Stimulated activated CD8-positive, alpha-beta memory T cell treated with anti-CD3 and anti-CD28 coated beads, Interleukin-7, amount 100 ng/mL, for 1 hour (primary cell): ENCODE measurements at places on chromosomes 2 and 18.
A peak's percentile ranks its signal among the peaks of the same experiment; 100 is the strongest.

- no peak for DNase-seq
Observed at GRCh38 chr18:26840965-26841364, 24.5 kb downstream of the AQP4 start.

GRCh38 chr2:46273225-46273863 lies 23.9 kb upstream of the EPAS1 start:
- DNase-seq = no peak

GRCh38 chr18:21164548-21165095 lies 53.0 kb upstream of the ROCK1 start:
- no peak for DNase-seq

GRCh38 chr18:52700816-52701215 lies 360.8 kb downstream of the DCC start:
- DNase-seq = no peak

DNA sequence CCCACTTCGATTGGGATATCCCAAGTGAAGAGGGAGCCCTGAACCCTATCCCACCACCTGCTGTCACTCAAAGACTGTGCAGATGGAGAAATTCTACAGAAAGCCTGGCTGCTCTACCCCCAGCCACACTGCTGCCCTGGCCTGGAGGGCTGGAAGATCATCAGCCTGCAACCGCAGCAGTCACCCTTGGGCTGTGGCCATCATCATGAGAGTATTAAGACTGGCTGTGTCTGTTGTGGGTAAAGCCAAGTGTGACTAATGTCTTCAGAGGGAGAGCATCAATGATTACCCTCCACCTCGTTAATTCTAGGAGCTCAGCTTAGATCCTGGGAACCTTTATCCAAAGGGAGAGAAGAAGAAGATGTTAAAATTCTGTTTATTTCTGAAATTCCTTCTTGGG lies 221.5 kb downstream of the TFCP2L1 start:
- no peak for DNase-seq

DNA sequence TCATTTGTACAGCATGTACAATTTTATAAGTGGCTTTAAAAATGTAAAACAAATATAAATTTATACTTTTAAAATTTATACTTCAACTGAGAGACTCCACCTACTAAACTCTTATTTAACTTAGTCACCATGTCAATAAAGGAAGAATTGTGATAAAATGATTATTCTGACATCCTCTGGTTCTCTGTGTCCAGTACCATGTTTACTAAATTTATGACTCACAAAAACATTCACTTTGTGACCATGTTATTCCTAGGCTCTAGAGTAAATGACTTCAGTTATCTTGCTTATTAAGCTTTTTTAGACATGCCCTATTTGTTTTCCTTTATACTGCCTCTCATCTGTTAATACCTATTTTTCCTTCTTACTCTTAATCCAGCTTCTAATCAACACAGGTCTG lies 959.6 kb upstream of the SLC39A10 start:
- DNase-seq = no peak

GRCh38 chr2:192146069-192147015 lies 48.4 kb downstream of the TMEFF2 start:
- no peak for DNase-seq

GRCh38 chr2:239522002-239522739 lies 121.4 kb upstream of the HDAC4 start:
- DNase-seq = no peak

GRCh38 chr2:110707386-110707965 lies 24.9 kb upstream of the ACOXL start:
- DNase-seq = no peak

DNA sequence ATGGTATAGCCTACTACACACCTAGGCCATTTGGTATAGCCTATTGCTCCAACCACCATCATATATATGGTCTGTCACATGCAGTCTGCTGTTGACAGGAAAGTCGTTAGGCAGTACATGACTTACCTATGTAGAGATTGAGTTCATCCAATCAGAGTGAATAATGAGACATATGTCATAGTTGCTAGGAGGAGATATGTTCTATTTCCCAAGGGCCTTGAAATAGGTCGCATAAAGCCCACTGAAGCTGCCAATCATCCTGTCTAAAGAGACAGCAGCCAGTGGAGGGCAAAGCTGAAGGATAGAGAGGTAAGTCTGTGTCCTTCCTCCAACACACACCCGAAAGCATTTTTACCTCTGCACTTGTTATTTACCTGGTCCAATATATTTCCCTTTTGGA lies 263.4 kb downstream of the PTPRM start:
- no peak for DNase-seq

GRCh38 chr2:182642328-182642727 lies 73.7 kb upstream of the DNAJC10 start:
- no peak for DNase-seq

DNA sequence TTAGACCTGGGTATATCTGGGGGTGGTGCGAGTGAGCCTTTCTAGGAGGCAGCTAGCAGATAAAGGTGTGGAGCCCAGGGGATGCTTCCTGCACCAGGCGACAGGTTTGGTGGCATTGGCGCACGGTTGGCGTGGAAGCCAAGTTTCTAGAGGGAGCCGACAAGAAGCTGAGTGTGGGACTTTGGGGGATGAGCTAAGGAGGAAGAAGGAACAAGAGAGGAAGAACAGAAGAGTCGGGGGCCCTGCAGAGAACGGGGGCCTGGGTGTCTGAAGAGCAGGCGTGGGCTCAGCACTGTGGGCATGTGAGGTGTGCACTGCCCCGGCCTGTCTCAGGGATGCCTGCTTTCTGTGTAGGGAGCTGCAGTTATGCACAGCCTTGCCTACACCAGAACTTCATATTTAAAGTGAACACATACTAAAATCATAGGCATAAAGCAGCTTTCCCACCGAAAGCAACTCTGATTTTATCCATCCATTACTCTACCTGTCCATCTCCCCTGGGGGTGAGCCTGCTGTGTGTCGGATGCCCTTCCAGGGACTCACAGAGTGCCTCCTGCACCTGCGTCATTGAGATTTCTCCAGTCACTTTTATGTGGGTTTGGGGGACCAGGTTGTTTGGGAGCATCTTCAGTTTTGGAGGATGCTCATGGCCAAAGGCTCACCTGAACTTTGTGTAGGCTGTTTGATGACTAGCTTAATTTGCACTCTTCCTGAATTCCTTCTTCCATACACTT lies 149.7 kb downstream of the LDLRAD4 start:
- DNase-seq = no peak

- no peak for DNase-seq
Observed at GRCh38 chr2:1759611-1759930, 15.3 kb upstream of the PXDN start.

- no peak for DNase-seq
Observed at GRCh38 chr2:123993728-123994323, 31.3 kb upstream of the CNTNAP5 start.

DNA sequence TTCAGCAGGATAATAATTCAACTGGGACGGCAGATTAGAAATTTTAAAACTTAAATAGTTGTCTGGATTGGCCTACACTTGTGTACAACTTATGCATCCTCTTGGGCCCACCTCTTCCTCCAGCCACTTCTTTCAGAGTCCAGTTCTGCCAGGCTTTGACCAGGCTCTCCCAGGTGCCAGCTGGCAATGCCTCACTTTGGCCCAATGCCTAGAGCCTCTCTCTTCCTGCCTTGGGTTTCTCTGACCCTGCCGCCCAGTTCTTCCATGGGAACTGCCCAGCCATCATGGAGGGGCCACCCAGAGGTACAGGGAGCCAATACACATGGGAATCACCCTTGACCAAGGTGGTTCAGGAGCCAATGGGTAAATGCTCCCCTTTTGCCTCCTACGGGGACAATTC lies 135.5 kb downstream of the IRS1 start:
- no peak for DNase-seq

GRCh38 chr2:14634489-14635390 lies 2.2 kb downstream of the LRATD1 start:
- DNase-seq = no peak

DNA sequence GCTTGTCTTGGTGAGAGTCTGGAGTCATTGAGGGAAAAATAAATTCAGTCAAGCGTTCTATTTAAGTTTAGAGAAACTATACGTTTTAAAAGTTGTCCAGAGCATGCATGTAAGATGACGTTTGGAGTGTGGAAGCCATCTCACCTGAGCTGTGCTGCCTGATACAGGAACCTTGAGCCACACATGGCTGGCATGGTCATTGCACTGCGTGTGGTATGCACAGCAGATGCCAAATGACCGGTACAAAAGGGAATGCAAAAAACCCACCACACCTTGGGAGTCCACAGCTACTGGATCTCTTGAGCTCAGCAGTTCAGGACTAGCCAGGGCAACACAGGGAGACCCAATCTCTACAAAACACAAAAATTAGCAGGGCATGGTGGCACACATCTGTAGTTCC lies 4.3 kb downstream of the MZT2B start:
- no peak for DNase-seq

DNA sequence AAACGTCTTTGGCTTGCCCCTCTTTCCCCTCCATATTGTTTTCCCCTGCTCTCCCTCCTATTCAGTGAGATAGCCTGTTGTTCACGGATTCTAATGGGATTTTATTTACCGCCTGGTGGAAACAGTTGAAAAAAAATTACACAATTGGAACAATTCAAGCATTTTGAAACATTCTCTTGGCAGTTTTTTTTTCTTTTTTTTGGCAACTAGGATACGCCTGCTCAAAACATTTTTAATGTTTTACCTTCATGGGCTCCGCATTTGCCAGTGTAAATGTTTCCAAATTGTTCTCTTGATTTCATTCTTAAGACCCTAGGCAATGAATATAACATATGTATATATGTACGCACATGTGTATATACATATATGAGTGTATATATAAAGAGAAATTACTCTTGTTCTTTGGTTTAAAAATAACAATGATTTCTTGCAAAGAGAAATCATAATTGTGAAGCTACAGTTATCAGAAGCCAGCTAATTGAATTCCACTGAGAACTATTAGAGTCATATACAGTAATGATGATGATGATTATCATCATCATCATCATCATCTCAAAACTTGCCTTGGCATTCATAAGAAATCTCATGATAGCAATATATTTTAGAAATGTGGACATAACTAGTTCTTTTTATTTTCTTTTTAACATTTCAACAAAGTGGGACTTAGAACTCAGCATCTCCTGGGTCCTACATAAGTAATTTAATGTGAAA lies 146.7 kb downstream of the LTBP1 start:
- no peak for DNase-seq

GRCh38 chr2:173101687-173102086 lies 26.0 kb downstream of the MAP3K20 start:
- no peak for DNase-seq

DNA sequence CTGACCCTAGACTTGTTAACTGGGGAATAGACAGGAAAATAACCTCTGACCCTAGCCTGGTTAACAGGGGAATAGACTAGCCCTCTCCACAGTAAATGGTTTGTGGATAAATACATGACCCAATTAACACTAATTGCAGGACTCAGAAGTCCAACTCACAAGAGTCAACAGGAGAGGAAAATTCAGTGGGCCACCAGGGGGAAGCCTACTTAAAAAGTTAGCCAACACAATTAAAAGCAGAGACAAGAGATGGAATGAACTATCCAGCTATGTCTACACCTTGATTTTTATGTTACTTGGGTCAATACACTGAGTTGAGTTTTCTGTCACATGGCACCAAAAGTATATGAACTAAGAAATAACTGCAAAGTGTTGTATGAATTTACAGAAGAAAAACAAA lies 158.8 kb upstream of the SLC39A10 start:
- peak; percentile 29 for DNase-seq

- DNase-seq = no peak
Observed at GRCh38 chr2:33477473-33478468, 1.3 kb downstream of the RASGRP3 start.

DNA sequence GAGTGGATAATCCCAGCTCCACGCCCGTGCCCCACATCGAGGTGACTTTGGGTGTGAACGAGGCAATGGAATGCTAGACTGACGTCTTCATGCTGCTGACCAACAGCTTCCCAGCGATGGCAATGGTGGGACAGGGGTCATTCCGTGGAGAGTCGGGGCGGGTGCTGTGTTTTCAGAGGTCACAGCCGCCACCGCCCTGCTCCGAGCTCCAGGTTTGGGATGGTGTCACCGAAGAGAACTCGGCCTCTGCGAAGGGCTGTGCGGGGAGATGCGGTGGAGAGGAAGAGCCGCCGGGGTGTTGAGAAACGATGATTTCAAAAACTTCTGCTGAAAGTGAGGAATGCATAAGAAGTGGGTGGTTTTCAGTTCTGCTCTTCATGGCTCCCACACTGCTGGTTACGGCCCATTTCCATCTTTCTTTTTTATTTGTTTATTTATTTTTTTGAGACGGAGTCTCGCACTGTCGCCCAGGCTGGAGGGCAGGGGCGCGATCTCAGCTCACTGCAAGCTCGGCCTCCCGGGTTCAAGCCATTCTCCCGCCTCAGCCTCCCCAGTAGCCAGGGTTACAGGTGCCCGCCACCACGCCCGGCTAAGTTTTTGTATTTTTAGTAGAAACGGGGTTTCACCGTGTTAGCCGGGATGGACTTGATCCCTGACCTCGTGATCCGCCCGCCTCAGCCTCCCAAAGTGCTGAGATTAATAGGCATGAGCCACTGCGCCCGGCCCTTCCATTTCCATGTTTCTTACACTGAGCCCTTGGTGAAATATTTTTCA lies 142.6 kb downstream of the RTP5 start:
- DNase-seq = no peak

DNA sequence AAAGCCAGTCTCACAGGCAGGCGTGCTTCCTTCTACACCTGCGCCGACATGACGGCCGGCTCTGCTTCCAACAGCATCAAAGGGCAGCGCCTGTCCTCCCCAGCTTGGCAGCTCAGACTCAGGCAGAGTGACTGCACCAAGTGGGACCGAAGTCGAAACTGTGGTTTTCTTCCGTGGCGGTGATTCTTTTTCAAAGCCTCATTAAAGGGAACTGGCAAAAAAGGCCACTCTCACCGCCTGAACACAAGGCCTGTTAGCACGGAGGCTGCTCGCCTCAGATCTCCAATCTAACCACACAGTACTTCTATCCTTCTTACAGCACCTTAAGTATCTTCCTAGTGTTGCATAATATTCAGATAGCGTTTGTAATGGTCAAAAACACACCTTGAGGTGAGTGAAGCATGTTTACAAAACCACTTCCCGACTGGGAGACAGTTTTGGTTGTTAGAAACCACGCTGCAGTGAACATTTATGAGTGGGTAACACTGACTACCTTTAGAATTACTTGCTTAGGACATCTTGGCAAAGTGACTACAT lies 236.4 kb downstream of the HDAC4 start:
- no peak for DNase-seq

DNA sequence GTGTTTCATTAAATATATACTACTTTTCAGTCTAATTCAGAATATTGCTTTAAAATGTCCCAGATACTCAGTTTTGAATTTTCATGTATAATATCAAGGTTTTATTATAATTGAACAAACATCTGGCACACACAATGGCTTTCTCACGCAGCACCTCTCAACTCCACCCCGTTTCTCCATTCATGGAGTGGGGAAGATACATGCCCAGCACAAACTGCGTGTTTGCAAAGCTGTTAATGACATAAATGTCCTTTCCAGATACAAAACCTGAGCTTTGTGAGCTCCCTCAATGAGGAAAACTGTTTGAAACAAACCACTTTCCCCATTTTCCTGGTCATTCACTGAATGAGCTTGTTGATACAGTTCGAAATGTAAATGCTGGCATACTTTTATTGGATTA lies 150.3 kb upstream of the RASGRP3 start:
- no peak for DNase-seq

GRCh38 chr2:56117764-56118163 lies 66.0 kb upstream of the CCDC85A start:
- no peak for DNase-seq

- no peak for DNase-seq
Observed at GRCh38 chr2:134479696-134480330, 225.9 kb downstream of the MGAT5 start.

GRCh38 chr2:100844514-100844913 lies 24.6 kb downstream of the NPAS2 start:
- DNase-seq = no peak

- DNase-seq = no peak
Observed at GRCh38 chr18:47756364-47757016, 174.0 kb downstream of the SMAD2 start.

- no peak for DNase-seq
Observed at GRCh38 chr2:60297296-60298005, 256.0 kb downstream of the BCL11A start.
